NCI-H510A treated with DMSO at 0.1 percent for 48 hours (cell line): ENCODE measurements at places on chromosomes 7 and 10.

- no peak for DNase-seq
These were observed 12.1 kb downstream of the BRAT1 start for GRCh38 chr7:2542916-2543871.

DNA sequence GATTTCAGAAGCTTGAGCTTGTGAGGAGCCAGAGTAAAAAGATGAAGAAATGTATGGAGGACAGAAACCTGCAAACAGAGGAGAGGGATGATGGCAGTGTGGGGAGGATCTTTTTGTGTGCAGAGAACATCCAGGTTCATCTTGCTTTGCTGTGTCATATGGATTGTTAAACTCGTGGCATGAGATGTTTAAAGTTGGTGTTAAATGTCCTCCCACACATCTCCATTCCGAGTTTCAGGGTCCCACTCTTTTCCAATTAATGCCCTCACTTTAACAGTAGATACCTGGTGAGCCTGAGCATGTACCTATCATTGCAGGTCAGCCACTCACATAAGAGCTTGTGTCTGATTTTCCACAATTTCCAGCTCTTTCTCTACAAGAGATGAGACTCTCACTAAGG lies 147.7 kb downstream of the ST7 start:
- DNase-seq, result no peak

DNA sequence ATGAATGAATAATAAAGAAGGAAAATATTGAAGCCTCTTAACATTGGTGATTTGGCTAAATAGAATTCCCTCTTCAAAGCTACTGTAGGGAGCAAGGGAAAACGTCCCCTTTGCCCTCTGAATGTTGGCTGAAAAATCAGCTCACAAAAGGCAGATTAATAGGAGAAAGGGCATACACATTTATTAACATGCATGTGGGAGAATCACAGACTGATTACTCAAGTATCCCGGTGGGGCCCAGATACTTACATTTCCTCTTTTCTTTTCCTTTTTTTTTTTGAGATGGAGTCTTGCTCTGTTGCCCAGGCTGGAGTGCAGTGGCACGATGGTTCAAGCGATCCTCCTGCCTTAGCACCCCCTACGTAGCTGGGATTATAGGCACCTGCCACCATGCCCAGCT lies 68.5 kb downstream of the HK1 start:
- no peak for DNase-seq

DNA sequence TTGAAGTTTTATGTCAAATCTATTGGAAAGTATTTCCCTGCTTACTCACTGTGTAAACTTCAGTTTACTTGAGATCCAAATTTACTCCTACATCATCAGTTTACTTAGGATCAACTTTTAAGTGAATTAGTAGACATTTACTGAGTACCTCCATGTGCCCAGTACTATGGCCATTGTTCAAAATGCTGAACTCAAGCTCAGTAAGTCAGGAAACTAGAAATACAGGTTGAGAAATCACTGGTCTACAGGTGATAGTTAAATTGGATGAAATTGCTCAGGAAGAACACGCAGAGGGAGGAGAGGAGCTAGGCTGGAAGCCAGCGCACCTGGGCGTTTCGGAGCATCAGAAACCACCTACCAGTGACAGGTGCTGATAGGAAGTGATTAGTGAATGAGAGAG lies 25.5 kb upstream of the EBLN1 start:
- no peak for DNase-seq

DNA sequence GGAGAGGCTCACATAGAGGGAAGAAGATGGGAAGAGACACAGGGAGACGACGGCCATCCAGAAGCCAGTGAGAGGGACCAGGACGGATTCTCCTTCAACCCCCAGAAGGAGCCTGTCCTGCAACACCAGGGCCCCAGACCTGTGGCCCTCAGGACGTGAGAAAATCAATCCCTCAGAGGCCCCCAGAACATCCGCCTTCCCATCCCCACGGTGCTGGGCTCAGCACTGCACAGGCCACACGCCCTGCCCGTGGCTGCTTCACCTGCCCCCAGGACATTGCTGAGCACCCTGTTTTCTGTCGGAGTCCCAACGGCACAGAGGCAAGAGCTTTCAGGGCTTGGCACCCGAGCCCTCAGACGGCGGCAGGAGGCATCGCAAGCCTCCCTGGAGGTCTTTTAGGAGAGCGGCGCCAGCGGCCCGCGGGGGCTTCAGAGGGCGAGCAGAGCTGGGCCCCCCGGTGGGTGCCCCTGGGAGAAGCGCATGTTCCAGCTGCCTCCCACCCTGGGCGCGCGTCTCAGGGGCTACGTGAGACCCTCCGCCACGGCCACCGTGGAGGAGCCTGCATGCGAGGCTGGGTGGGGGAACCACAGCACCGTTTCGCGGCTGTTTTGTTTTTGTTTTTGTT lies 42.8 kb downstream of the PDGFA start:
- no peak for DNase-seq
